PC-3 (cell line): ENCODE measurements at places on chromosomes 1 and 21. TPM values are rescaled to one million over a fixed set of nuclear protein-coding genes. Genes with fewer than 3 reads are reported as not detected.

DNA sequence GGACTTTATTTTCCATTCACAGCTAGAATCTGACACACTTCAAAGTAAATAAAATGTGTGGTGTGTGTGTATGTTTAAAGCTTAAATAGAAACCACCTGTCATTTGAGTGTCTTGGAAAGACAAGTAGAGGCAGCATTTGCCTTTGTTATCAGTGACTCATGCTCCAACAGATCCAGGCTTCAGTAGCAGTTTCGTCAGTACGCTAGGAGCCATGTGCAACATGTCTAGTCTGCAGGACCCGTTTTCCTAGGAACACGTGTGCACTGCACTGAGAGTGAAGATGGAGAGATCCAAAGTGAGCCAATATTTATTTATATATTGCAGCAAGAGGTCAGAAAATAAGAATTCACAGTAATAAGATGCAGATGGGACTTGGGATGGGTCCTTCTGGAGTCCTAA lies 41.8 kb downstream of the SGIP1 start:
- no peak for DNase-seq

DNA sequence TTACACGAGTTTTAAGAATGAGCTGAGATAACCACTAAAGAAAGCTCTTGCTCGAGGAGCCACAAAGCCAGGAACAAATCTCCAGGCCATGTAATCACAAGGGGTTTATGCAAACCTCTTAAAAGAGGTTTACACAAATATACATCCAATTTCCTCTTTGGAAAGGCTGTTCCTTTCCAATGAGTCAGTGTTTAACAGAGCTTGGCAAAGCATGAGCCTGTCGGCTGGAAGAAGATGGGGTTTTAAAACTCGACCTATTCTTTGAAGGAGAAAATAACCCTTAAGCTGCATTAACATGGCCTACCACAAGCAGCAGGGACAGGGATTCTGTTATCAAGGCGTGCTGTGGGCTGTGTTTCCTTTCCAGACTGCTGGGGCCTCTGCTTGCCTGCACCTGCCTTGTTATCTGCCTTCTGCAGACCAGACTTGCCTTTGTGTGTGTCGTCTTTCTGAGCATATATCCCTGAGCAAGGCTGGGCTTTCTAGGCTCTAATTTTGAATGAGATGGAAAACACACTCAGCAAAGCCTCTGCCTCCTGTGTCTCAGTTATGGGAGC lies 40.6 kb upstream of the CYP2J2 start:
- peak; percentile 33 for DNase-seq

- DNase-seq, result no peak
These were observed 54.9 kb upstream of the ATF3 start for GRCh38 chr1:212553676-212554075.

DNA sequence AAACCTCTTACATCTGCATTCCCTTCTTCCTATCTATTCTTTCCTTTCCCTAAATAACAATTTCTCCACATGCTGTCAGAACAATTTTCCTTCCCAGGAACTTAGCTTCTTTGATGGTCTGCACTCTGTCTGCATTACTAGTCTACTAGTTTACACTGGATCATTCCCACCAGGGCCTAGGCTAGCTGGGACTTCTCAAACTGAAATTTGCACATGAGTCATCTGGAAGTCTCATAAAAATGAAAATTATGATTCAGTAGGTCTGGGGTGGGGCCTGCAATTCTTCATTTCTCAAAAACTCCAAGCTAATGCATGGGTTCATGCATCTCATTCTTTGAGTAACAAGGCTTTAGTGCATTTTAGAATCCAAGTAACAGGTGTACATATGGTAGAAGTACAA lies 74.2 kb downstream of the GABPA start:
- peak; percentile 86 for DNase-seq

- peak; percentile 61 for DNase-seq
These were observed 9.3 kb downstream of the CHI3L2 start for GRCh38 chr1:111236806-111237205.

DNA sequence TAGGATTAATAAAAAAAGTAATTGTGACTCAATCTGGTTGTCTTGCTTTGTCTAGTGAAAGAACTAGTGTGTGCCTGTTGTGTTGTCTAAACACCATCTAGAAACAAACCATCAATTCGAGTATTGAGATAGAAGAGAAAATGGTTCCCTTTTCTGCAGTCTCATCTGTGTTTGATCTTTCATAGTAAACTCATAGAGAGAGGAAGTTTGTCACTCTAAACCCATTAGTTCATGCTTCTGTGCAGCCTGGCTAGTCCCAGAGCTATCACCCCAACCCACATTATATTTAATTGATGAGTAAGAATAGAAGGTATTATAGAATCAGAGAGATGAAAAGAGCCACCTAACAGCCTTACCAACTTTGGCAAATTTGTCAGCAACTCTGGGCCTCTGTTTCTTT lies 99.5 kb downstream of the TGFB2 start:
- DNase-seq, result no peak

GRCh38 chr1:86991549-86992186 lies 77.2 kb downstream of the HS2ST1 start:
- DNase-seq, result no peak

- peak; percentile 76 for DNase-seq
These were observed 2.9 kb upstream of the HTR6 start for GRCh38 chr1:19661721-19662228.

DNA sequence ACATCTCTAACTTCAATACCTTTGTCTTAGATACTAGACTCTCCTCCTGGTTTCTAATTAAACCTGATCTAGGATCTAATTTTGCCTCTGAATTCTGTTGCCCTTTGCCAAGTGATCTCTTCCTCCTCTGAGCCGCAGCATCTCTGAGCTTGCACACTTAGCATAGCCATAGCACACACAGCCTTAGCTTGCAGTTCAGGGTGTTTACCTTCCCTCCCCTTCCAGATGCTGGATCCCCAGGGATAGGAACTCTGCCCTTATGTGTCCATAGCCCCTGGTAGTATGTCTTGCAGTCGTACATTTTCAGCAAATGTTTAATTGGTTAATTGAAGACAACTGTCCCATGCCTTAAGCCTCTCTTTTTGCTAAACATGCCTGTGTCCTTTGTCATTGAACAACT lies 30.3 kb downstream of the SELL start:
- DNase-seq, result no peak

GRCh38 chr1:90963236-90963635 lies 58.6 kb downstream of the ZNF644 start:
- DNase-seq, result no peak

- DNase-seq, result no peak
These were observed 505.2 kb downstream of the SMYD3 start for GRCh38 chr1:246001837-246002230.

DNA sequence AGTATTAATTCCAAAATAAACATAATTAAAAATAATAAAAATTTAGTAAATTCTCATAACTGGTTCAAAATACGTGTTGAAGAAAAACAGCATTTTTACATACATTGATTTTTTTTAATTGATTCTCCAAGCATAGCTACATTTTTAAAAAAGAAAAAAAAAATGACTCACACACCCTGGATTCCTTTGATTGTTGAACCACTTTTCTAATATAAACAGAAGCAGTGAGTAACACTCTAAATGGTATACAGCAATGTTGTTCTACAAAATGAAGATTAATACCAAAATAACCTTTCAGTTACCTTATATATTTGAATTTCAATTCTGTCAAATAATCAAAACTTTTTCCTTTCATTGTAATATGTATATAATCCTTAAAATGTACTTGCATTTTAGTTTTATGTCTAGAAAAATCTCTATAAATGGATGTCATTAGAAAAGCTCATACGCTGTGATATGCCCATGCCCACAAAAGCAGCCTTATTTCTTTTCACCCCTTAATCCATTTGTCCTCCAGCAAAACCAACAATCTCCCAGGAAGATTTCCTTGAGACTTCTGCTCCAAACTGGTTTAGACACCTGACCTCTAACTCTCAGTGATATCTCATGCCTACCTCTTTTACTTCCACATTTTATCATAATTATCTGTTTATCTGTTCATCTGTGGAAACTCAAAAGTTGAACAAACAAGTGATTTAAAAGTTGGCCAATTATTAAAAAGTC lies 246.4 kb upstream of the NR5A2 start:
- peak; percentile 85 for DNase-seq

GRCh38 chr1:223629126-223629457 lies 36.4 kb downstream of the CAPN8 start:
- no peak for DNase-seq

DNA sequence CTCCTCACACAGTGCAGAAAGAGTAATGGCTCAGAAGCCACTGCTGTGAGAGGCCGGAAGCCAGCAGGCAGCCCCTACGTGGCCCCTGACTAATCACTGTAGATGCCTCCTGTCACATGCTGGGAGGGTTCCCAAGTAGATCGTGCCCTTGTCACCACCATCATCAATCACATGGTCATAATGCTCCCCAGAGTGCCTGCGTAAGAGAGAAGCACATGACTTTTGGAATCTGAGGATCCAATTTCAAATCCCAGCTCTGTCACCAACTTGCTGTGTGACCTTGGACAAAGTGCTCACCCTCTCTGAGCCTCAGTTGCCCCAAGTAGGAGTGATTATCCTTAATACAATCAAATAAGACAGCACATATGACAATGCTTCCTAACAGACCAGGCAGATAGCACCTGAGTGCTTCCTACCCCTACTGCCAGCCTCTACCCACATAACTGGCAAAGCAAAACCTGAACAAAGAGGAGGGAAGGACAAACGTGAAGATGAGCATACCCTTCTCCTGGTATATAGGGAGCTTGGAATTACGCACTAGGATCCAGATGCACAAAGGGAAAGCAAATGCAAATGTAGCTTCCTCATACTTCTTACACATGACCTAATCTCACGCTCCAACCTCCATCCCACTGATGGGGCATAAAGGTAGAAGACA lies 65.7 kb downstream of the SDC3 start:
- no peak for DNase-seq

GRCh38 chr1:234658138-234658537 lies 48.2 kb upstream of the IRF2BP2 start:
- peak; percentile 89 for DNase-seq

GRCh38 chr1:202162418-202163280 lies 2.2 kb upstream of the PTPN7 start:
- no peak for DNase-seq

DNA sequence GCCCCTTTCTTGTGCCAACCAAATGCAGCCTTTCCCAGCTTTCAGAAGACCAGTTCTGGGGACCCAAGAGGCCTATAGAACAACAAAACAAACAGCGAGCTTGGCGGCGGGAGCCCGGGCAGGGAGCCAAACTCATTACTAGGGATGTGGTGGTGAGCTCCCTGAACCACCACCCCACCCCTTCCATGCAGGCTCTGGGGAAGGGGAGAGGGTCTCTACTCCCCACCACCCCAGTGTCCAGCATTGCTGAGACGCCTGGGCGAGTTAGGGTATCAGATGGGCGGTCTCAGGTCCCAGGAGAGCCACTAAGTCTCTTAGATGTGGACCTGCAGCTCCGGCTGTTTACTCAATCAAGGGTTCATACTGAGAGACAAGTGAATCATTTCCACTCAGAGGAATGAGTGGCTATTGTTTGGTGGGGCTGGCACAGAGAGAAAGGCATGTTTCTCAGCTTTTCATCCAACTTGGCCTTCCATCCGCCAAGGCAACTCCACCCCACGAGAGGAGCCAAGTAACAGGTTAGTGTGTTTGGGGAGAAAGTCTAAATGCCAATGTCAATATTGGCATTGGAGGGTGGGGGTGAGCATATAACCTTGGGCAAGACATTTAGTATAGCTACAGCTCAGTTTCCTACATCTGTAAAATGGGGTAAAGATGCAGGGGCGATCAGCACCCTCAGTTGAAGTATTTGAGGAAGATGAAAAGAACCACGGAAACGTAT lies 40.9 kb downstream of the PLXNA2 start:
- DNase-seq, result peak; percentile 98

DNA sequence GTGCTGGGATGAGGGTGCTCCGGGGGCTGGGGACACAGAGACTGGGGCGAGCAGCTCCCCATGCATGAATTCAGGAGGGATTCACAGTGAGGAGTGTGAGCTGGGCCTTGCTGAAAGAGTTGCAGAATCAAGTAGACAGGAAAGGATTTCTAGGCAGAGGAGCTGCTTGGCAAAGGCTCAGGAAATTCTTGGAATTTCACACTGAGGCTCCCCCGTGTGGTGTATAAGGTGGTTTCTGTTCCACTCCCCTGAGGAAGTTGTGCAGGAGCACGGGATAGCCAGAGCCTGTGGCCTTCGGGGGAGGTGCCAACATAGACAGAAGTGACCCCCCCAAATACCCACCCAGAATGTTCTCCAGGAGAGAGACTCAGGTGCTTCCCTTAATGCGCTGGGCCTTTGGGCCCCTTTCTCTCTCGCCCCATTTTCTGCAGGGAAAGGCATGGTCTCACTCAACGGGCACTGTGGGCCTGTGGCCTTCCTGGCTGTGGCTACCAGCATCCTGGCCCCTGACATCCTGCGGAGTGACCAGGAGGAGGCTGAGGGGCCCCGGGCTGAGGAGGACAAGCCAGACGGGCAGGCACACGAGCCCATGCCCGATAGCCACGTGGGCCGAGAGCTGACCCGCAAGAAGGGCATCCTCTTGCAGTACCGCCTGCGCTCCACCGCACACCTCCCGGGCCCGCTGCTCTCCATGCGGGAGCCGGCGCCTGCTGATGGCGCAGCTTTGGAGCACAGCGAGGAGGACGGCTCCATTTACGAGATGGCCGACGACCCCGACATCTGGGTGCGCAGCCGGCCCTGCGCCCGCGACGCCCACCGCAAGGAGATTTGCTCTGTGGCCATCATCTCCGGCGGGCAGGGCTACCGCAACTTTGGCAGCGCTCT lies 58.5 kb upstream of the ACTL8 start:
- DNase-seq, result peak; percentile 60

DNA sequence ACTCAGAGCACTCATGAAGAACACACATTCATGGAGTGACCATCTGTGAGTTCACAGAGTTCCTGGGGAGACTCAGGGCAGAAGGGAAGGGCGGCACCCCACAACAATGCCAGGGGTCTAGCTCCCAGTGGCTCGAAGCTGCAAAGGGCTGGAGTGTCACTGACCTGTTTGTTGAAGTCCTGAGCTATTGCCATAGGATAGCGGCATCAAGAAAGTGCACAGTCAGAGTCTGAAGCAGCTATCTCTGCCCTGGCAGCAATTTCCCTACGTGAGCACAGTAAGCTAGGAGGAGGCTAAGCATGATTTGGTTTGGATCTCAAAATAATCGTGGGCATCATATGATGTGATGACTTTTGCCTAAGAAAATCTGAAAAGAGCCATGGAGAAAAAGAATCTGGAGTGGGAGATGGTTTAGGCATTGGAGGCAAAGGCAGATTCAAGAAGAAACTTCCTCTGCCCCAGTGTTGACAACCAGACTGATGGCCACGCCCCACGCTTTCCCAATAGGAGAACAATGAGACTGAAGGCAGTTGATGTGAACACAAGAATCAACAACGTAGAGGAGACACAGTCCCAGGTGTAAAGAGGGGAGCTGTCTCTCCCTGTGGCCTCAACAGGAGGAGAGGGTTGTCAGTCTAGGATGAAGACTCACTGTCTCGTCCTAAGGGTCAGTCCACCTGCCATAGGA lies 100.0 kb upstream of the SLC25A33 start:
- DNase-seq, result no peak

GRCh38 chr1:248913933-248914332 lies 7.9 kb downstream of the PGBD2 start:
- no peak for DNase-seq

Gene ADGRB2
- total RNA-seq, result 12.3 and 15.7 TPM in 2 replicates

Gene AKR7A3
- total RNA-seq, result 0.40 and 1.2 TPM in 2 replicates

Gene MEX3A
- 12.9 and 14.7 TPM in 2 replicates for total RNA-seq

Gene KRTAP10-12
- not detected in 2 replicates for total RNA-seq

Gene SPAG17
- not detected in 2 replicates for total RNA-seq

Gene TNFRSF18
- total RNA-seq, result 87.2 and 120 TPM in 2 replicates

Gene B3GALT5
- 0.58 and 1.5 TPM in 2 replicates for total RNA-seq
